NCI-H1417 treated with DMSO at 0.1 percent for 48 hours (cell line): ENCODE measurements at places on chromosomes 5 and 9.

- no peak for DNase-seq
Measured at GRCh38 chr5:10689391-10690081, 71.5 kb downstream of the DAP start.

GRCh38 chr9:86521322-86521721 is 167.1 kb upstream of the TUT7 start:
- no peak for DNase-seq

GRCh38 chr9:136295542-136296433 is 8.1 kb downstream of the CCDC187 start:
- DNase-seq = no peak

DNA sequence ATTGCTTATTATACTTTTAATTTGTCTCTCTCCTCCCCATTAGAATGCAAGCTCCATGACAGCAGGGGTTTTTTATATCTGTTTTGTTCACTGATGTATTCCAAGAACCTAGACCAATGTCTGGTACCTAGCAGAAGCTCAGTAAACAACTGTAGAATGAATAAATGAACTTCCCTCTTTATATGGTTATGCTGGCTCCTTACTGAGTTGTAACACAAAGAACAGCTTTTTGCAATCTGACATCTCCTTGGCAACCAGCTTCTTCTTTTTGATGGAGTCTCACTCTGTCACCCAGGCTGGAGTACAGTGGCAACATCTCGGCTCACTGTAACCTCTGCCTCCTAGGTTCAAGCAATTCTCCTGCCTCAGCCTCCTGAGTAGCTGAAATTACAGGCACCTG is 13.6 kb downstream of the TRMO start:
- DNase-seq = no peak

GRCh38 chr5:11050596-11051304 is 289.7 kb upstream of the DAP start:
- DNase-seq = no peak

GRCh38 chr5:65213921-65214525 is 267.7 kb downstream of the ADAMTS6 start:
- DNase-seq = no peak

DNA sequence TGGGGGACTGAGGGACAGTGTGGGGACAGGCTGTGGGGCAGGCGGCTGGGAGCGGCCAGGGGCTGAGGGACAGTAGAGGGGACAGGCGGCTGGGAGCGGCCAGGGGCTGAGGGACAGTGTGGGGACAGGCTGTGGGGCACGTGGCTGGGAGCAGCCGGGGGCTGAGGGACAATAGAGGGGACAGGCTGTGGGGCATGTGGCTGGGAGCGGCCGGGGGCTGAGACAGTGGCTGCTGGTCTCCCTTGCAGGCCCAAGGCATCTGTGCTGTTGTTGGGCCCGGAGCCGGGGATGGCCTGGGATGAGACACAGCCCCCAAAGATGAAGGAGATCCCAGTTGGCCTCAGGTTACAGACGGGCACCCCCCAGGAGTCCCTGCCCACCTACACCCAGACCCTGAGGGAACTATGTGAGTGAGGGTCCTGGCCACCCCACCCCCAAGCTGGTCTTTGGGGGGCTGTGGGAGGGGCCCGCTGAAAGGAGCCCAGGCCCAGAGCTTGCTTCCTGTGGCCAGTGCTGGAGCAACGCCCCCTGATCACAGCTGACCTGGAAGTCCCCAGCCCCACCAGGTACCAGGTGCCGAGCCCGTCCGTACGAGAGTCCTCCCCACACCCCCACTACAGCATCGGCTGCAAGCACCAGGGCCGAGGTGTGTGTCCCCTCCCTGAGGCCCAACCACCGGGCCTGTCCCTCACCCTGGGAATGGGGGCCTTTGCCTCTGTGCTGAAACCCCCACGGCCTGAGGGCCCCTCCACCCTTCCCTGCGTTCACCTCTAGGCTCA is 593 bp downstream of the STPG3 start:
- no peak for DNase-seq

DNA sequence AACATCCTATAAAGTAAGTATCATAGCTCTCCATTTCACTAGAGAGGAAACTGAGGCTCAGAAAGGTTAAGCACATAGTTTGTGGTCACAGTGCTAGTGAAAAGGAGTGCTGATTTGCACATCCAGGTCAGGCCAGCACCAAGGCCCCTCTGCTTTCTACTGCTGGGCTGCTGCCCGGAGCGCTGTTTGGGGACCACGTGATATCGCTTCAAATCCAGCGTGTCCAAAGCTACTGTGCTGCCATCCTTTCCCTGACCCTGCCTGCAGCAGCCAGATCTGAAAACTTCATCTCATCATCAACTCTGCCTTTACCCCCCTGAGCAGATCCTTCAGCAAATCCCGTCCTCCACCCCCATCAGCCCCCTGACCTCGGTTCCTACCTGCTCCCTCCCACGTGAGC is 40.7 kb upstream of the AKNA start:
- DNase-seq = no peak

- no peak for DNase-seq
Measured at GRCh38 chr9:92686954-92687353, 17.0 kb upstream of the IPPK start.

DNA sequence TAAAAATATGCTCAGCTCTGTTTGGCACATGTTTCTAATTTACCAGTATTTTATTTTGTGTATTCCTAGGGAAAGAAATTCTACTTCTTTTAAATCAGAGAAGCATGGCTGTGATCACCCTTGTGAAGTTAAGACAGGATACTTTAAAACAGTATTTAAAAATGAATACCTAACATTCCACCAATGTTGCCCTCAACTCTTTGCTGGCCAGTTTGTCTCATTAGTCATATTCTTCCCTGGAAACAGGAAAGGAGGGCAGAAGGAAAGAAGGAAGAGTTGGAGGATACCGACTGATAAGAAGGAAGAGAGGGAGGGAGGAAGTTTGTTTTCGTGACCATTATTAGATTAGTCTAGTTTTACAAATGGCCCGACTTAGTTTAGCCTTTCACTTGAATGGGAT is 137.4 kb downstream of the PLK2 start:
- DNase-seq = no peak

DNA sequence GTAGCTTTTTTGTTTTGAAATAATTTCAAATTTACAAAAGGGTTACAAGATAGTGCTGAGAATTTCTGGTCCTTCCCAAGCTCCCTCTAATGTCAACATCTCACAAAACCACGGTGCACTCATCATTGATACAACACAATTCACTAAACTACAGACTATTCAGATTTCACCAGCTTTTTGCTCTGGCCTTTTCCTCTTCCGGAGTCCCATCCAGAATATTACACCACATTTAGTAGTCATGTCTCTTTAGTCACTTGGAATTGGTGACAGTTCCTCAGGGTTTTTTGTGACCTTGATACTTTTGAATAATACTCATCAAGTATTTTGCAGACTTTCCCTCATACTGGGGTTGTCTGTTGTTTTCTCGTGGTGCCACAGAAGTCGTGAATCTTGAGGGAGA is 484.0 kb downstream of the GADD45G start:
- DNase-seq = no peak

DNA sequence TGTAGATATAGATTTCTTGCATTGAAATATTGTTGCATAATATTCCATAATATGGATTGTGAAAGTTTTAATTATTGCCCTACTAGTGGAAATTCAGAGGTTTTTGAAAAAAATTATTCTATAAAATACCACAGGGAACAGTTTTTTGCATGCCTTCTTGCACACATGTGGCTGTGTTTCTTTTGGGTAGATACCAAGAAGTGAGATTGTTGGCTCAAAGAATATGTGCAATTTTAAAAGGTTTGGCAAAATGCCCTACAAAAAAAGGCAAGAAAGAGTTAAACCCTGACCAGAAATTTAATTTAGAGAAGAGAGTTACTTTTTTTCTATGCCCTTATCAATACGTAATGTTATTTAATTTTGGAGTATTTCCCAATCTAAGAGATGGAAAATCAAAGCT is 270.8 kb upstream of the DAPK1 start:
- DNase-seq = no peak

DNA sequence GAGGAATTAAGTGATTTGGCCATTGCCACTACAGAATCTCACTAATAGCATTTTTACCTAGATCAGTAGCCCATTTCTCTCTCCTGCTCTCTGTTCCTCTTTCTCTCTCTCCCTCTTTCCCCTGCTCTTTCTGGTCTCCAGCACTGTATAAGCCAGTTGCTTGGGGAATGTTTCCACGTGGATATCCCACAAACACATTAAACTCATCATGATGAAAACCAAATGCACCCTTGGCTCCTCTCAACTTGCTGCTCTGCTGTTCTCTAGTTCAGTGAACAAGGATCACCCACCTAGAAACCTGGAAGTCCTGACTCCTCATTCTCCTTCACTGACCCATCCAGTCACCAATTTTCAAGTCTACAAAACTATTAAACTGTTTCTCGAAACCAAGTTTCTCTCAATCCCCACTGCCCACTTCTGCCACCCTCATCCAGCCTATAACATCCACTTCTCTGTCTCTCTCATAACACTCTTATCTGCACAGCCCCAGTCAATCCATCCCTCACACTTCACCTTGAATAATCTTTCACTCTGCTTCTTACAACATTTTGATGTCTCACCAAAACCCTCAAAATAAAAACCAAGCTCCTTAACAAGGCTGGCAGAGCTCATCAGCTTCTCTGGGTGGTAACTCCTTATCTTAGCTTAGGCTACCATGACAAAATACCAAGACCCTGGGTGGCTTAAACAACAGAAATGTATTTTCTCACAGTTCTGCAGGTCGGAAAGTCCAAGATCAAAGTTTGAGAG is 79.3 kb downstream of the ARL15 start:
- DNase-seq = no peak

GRCh38 chr5:56900858-56901578 is 8.4 kb upstream of the SETD9 start:
- DNase-seq = no peak

DNA sequence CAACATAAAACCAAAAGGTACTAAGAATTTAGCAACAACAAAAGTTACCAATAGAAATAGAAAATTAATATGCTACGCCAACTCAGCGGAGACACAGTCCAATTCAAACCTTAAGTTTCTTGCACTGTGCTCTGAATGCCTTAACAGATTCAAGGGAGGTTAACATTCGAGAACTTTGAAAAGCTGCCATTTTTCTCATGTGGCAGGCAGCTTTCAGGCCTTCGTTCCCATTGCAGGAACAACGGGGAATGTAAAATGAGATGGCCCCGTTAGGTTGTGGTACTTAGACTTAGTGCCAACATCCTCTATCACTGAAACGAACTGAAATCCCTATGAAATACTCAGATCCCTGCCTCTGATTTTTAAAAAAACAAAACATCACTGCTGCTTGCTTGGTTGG is 22.4 kb downstream of the FNBP1 start:
- DNase-seq = no peak

GRCh38 chr5:77151501-77151900 is 59.0 kb upstream of the PDE8B start:
- DNase-seq = no peak

- no peak for DNase-seq
Measured at GRCh38 chr5:93151121-93151520, 429.9 kb downstream of the NR2F1-AS1 start.

- DNase-seq = no peak
Measured at GRCh38 chr9:122239722-122240121, 11.0 kb upstream of the LHX6 start.

DNA sequence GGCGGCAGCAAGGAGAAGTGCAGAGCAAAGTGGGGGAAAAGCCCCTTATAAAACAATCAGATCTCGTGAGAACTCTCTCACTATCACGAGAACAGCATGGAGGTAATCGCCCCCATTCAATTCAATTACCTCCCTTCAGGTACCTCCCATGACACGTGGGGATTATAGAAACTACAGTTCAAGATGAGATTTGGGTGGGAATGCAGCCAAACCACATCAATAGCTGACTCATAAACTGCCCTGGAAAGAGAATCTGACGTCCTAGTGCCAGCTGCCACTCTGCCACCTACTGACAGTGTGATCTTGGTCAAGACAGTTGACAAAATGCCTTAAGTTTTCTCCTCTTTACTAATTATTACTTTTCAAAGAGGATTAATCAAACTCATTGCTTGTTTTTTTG is 128.3 kb downstream of the GPBP1 start:
- no peak for DNase-seq

DNA sequence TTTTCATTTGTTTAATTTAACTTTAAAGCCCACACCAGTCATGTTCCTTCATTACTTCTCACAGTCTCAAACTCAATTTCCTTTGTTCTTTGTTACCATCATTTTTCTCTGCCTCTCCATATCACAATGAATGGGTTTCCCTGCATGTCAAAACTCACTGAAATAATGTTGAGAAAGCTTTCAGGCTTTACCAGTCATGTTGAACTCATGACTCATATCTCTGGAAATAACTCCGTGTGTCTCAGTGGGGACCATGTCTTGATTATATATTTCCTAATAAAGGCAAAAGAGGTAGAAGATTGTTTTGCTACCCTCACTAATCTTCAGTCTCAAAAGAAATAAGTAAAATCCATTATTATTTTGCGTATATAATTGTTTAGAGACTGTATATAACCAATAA is 231.2 kb downstream of the CHSY3 start:
- DNase-seq = no peak

DNA sequence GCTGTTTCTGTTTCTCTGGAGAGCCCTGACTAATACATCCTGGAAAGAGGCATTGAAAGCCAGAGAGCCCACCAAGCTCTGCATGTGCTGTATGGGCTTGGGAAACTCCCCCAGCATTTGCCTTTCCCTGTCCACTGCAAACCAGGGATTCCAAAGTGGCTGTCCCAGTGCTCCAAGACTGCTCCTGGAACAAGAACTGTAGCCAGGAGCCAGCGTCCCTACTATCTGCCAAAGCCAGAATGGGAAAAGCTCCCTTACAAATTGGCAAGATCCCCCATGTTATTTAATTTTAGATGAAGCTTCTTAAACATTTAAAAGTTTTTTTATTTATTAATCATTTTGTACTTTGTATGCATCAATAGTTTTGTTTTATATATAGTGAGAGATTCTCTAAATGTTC is 263.2 kb downstream of the GABRB2 start:
- DNase-seq = no peak

GRCh38 chr5:761059-761771 is 23.3 kb downstream of the ZDHHC11B start:
- no peak for DNase-seq

DNA sequence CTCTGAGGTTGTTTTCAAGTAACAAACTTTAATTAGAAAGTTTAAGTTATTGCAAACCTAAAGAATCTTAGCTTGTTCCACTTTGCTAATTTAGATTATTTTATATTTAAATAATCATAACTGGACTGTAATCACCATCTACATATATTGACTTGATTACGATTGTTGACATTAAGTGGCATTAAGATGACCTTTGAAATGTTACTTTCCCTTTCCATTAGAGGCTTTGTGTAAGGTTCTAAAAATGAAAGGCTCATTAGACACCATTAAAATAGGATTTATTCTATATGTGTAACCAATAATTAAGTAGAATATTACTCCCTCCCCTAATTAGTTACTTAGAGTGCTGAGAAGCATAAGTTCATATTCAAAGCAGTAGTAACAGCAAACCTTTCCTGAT is 358.1 kb downstream of the GLIS3 start:
- no peak for DNase-seq

GRCh38 chr5:172110921-172111851 is 76.8 kb downstream of the STK10 start:
- DNase-seq = no peak

DNA sequence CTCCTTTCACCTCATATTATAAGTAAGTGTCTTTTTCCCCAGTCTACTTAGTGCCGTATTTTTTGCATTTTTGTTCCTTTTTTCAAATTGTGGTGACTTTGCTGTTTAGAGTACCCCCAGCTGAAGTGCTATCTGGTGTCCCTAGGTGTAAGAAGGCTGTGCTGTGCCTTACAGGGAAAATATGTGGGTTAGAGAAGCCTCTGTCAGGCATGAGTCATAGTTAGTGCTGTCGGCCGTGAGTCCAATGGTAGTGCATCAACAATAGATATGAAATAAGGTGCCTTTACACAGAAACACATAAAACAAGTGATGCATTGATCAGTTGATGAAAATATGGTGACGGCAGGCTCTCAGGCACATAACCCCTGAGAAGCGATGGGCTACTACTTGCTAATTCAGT is 20.1 kb downstream of the SYK start:
- DNase-seq = no peak
